ENCODE measurements at places on chromosomes 5 and 9.

GRCh38 chr5:178203670-178204181 is 607 bp upstream of the HNRNPAB start:
- no peak for DNase-seq

- no peak for DNase-seq
Observed at GRCh38 chr5:149584121-149584520, 2.8 kb downstream of the ARHGEF37 start.

DNA sequence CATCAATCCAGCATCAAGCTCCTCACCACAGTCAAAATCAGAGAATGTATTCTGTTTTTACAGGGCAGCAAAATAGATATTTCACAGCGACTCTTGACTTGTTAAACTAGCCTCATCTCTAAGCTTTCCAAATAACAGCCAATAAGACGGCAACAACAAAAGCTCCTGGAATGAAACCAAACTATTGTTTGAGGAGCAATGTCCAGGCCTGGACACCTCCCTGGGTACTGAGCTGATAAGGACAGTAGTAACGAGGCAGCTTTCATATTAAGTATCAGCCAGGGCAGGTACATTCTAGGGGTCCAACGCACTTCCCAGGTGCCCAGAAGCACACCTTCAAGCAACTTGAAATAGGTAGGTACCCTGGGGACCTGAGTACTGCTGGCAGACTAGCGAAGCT is 260.3 kb downstream of the ENC1 start:
- DNase-seq = no peak

DNA sequence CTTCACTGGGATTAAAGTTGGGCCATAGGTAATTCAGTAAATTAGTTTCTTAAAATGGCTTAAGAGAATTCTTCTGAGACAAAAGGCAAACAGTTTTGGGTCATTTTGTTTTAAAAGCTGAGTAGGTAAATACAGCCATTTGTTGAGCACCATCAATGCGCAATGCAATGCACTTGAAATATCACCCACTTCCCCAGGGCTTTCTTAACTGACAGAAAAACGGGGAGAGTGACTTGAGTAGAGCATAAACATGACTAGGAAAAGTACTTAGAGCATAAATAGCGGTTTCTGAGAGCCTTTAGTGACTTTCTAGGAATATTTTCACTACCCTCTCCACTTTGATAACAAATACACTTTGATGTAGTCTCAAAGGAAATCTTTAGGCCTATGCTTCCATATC is 27.2 kb downstream of the MLANA start:
- no peak for DNase-seq

- no peak for DNase-seq
Observed at GRCh38 chr9:3343671-3344070, 182.1 kb downstream of the RFX3 start.

- DNase-seq = no peak
Observed at GRCh38 chr5:29642601-29643000, 1550.9 kb upstream of the CDH6 start.
